ENCODE measurements at places on chromosomes 6 and 20. TPM values are rescaled to one million over a fixed set of nuclear protein-coding genes. Genes with fewer than 3 reads are reported as not detected.
A peak's percentile ranks its signal among the peaks of the same experiment; 100 is the strongest.

VGLL2 gene
- polyA plus RNA-seq, result not detected

EGFL8 gene
- 5.4 TPM for polyA plus RNA-seq

SOX18 gene
- polyA plus RNA-seq, result not detected

BFSP1 gene
- 2.7 TPM for polyA plus RNA-seq

AVP gene
- 0.60 TPM for polyA plus RNA-seq

MCCD1 gene
- not detected for polyA plus RNA-seq

TBC1D32 gene
- polyA plus RNA-seq, result 6.3 TPM

GRCh38 chr20:52612046-52612632 lies 360.0 kb upstream of the TSHZ2 start:
- H3K27me3 ChIP-seq, result no peaks in the 10 kb centered on the region
- H3K36me3 ChIP-seq, result no peaks in the 10 kb centered on the region
- no peak overlapping the region for H3K4me3 ChIP-seq
- peaks cover 9% of the 10 kb centered on the region for H3K4me1 ChIP-seq
- DNase-seq, result no peak
- no peak overlapping the region for H3K27ac ChIP-seq

DNA sequence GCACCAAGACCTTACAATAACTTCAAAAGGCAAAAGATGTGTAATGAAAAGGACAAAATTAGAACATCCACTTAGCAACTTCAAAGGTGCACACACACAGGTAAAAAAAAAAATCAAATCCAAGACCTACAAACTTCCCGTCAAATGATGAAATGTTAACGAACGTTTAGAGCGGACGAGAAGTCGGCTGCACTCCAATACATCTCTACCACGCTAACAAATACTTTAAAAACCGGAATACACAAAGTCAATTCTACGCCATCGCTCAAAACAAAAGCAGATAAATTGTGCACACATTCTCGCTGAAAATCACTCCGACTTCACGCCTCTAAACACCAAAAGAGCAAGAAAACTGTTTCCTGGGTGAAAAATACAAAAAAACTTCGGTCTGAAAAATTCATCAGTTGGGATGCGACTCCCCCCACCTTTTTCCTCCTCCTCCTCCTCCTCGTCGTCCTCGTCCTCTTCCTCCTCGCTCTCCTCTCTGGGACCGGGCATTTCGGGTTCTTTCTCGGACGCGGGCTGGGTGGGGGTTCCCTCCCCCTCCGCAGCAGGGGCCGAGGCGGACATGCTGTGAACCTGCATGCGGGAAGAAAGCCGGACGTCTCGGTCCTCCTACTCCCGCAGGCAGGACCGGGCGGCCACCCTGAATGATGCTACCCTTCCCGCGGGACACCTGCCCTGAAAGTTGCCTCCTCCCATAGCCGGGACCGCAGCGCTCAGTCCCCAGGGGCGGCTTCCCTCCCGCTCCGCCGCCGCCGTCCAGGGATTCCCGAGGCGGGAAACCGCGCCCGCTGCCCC lies 712 bp downstream of the DEK start:
- peaks cover 37% of the 10 kb centered on the region for H3K4me1 ChIP-seq
- peak overlapping the region; percentile 94 for H3K27ac ChIP-seq
- H3K27me3 ChIP-seq, result peaks cover 7% of the 10 kb centered on the region
- H3K36me3 ChIP-seq, result peaks cover 2% of the 10 kb centered on the region
- DNase-seq, result peak; percentile 35

DNA sequence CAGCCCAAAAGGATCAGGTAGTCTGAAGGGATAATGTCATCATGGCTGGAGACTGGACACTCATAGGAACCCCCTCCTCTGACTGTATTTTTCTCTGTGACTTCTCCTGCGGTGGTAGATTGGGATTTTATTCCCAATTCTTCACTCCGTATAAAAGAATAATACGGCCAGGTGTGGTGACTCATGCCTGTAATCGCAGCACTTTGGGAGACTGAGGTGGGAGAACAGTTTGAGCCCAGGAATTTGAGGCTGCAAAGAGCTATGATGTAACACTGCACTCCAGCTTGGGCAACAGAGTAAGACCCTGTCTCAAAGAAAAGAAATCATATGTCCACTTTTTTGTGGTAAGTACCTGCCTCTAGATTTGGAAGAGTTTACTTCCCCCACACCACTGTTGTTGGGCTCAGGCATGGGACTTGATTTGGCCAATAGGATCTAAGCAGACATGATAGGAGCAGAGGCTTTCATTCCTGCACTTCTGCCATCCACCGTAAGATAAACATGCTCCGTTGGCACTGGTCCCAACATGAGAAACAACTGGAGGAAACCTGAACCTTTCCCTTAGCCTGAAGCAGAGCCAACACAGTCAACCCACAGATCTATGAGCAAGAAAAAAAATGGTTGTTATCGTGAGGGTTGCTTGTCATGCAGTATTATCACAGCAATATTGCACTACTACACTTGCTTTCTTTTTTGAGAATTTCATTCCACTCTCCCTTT lies 82.0 kb downstream of the JPH2 start:
- no peak overlapping the region for H3K27ac ChIP-seq
- H3K4me1 ChIP-seq, result no peaks in the 10 kb centered on the region
- DNase-seq, result no peak
- H3K36me3 ChIP-seq, result no peaks in the 10 kb centered on the region
- H3K27me3 ChIP-seq, result no peaks in the 10 kb centered on the region

- H3K27ac ChIP-seq, result no peak overlapping the region
- no peak for DNase-seq
- H3K36me3 ChIP-seq, result no peaks in the 10 kb centered on the region
- no peaks in the 10 kb centered on the region for H3K27me3 ChIP-seq
- no peak overlapping the region for H3K4me3 ChIP-seq
- H3K4me1 ChIP-seq, result peaks cover 21% of the 10 kb centered on the region
Measured at GRCh38 chr20:54293526-54293925, 85.6 kb downstream of the PFDN4 start.

- H3K4me3 ChIP-seq, result no peak overlapping the region
- H3K4me1 ChIP-seq, result no peaks in the 10 kb centered on the region
- DNase-seq, result no peak
- H3K27ac ChIP-seq, result no peak overlapping the region
Measured at GRCh38 chr6:144379356-144379755, 94.2 kb downstream of the UTRN start.

- no peaks in the 10 kb centered on the region for H3K36me3 ChIP-seq
- DNase-seq, result no peak
- H3K4me1 ChIP-seq, result no peaks in the 10 kb centered on the region
- H3K27me3 ChIP-seq, result no peaks in the 10 kb centered on the region
- H3K4me3 ChIP-seq, result no peak overlapping the region
- no peak overlapping the region for H3K27ac ChIP-seq
Measured at GRCh38 chr6:136063096-136063495, 187.0 kb downstream of the MTFR2 start.

DNA sequence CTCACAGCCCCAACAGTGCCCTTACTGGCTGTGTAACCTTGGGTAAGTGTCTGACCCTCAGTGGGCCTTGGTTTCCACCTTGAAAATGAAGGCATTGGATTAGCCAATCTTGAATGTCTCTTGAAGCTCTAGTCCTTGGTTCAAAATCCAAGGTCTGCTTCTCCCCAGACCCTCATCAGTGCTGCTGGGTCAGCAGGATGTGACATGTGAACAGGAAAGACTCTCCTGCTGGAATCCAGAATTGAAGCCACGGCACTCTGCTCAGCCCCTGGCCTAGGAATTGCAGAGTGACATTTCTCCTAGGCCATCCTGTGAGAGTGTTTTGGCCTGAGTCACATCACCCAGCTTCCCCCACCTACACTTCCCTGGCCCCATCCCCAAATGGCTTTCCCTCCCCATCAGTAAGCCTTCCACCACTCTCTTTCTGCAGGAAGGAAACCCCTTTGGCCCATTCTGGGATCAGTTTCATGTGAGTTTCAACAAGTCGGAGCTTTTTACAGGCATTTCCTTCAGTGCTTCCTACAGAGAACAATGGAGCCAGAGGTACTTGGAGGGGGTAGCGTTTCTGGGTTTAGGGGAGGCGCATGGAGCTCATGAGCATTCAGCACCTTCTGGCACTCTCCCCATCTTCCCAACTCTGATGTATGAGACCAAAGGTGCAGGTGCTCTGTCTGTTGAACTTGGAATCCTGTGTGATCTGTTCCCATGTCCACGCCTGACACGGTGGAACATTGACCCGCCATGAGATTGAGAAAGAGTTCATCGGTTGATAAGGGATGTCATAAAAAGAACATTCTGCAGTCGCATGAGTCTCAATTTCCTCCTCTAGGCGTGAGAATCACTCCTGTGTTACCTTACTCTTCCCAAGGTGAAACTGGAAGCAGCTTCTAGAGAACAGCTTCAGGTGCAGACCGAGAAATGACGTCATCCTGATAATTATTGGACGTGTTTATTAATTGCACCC lies 8.8 kb downstream of the POFUT1 start:
- no peaks in the 10 kb centered on the region for H3K4me1 ChIP-seq
- DNase-seq, result no peak
- peaks cover 66% of the 10 kb centered on the region for H3K36me3 ChIP-seq
- H3K27me3 ChIP-seq, result no peaks in the 10 kb centered on the region
- H3K4me3 ChIP-seq, result no peak overlapping the region

DNA sequence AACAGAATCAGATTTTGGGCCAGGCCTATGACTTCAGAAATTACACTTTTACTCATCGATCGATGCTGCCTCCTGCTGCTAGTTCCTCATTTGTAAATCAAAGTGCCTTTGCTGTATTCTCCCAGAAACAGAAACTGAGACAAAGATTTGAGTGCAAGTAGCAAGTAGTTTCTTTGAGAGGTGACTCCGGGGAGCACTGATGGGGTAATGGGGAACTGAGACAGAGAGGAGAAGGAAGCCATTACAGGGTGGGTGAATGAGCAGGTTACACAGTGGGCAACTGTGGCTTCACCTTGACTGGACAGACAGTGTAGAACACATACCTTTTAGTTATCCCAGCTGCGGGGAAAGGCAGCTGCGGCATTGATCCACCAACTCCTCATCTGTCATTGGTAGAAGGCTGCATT lies 9.7 kb upstream of the CD40 start:
- no peak for DNase-seq
- peaks cover 8% of the 10 kb centered on the region for H3K27me3 ChIP-seq
- no peak overlapping the region for H3K4me3 ChIP-seq
- no peaks in the 10 kb centered on the region for H3K4me1 ChIP-seq
- no peaks in the 10 kb centered on the region for H3K36me3 ChIP-seq

DNA sequence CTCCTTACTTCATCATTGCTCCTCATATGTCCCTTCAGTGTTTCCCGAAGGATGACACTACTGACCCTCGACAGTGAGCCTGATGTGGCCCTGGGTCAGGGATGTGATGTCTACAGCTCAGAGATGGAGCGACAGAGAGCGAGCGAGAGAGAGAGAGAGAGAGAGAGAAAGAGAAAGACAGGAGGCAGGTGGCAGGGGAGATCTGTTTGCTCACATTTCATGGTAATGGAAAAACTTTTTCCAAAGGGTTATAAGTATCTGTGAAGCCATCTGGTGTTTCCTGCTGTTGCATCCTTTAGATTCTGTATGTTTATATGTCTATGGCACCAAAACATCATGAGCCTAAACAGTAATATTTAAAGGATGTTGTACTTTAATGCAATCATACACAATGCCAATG lies 77.2 kb downstream of the PPP1R3G start:
- no peak overlapping the region for H3K4me3 ChIP-seq
- no peaks in the 10 kb centered on the region for H3K36me3 ChIP-seq
- no peak for DNase-seq
- no peaks in the 10 kb centered on the region for H3K4me1 ChIP-seq
- no peak overlapping the region for H3K27ac ChIP-seq
- no peaks in the 10 kb centered on the region for H3K27me3 ChIP-seq

DNA sequence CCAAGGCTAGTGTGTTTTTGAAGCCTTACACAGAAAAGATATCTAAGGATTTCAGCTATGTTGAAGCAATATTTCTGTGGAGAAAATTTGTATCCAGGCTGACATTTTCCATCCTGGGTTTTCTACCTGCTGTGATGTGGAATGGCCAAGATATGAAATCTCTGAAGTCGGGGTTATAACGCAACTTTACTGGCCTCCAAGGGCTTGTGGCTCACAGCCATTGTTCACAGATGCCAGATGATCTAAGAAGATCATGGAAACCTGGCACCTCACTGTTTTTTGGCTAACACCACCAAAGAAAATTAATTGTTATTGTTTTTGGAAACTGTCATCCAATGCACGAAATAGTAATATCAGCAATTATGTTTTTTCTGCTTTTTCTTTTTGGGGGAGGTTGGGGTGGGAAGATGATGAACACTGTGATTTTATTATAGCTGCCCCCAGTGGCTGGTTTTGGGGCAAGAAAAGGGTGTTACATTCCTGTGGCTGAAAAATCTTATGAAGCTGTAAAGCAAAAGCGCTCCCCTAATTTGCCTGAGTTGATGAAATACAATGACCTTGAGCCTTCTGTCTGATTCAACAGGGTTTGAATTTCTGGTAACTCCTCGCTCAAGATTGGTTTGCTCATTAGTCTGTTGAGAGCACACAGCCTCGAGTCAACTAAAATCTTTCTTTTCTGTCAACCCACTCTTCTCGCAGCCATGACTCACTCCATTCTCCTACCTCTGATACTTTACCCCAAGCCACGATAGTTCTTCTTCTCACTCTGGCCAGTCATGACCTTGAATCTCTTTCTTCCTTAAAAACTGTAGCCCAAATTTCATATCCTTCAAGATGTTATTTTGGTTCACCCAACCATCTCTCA lies 236.7 kb downstream of the PAX1 start:
- no peak overlapping the region for H3K4me3 ChIP-seq
- peaks cover 10% of the 10 kb centered on the region for H3K4me1 ChIP-seq

DNA sequence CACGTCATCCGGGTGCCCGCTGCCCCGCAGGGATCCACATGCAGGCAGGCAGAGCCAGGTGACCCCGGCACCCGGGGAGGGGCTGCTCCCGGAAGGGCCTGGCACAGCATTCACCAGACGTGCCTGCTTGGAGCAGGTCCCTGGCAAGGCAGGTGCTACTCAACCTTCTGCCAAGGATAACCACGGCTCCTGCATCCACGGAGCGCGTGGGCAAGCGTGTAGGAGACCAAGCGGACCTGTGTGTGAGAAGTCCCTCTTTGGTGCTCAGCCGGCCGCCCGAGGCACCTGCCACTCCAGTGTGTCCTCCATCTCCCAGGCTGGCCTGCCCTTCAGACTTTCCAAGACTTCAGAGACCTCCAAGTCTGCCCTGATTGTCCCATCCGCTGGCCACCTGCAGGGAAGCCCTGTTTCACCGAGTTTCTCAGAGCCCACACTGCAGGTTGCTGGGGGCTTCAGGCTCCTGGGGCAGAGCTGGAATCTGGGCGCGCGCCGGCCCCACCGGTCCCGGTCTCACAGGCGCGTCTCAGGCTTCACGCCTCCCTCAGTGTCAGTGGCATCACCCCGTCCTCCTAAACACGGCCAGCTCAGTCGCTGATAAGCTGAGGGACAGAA lies 124.3 kb downstream of the DLL1 start:
- H3K27me3 ChIP-seq, result no peaks in the 10 kb centered on the region
- no peaks in the 10 kb centered on the region for H3K4me1 ChIP-seq
- no peak for DNase-seq
- H3K36me3 ChIP-seq, result no peaks in the 10 kb centered on the region
- H3K4me3 ChIP-seq, result no peak overlapping the region
